ENCODE measurements at places on chromosomes 4 and X.

DNA sequence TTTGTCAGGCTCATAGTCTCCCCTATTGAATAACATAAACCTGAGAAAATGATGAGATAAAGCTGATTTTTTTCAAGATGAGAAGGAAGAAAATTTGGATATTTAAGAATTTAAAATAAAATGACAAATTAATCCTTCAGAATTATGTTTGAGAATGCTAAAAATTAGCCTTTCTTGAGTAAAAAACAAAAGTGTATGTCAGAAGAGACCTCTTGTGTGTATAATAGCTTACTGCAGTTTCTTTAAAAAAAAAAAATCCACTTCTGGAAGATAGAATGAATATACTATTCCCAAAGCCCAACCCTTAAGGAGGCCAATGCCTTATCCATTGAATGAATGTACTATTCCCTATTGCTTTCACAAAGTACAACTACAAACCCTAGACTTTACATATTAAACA, 281.8 kb downstream of the RAPGEF2 start:
- no peak for DNase-seq

GRCh38 chrX:6384921-6385320, 150.0 kb downstream of the VCX3A start:
- DNase-seq = no peak

DNA sequence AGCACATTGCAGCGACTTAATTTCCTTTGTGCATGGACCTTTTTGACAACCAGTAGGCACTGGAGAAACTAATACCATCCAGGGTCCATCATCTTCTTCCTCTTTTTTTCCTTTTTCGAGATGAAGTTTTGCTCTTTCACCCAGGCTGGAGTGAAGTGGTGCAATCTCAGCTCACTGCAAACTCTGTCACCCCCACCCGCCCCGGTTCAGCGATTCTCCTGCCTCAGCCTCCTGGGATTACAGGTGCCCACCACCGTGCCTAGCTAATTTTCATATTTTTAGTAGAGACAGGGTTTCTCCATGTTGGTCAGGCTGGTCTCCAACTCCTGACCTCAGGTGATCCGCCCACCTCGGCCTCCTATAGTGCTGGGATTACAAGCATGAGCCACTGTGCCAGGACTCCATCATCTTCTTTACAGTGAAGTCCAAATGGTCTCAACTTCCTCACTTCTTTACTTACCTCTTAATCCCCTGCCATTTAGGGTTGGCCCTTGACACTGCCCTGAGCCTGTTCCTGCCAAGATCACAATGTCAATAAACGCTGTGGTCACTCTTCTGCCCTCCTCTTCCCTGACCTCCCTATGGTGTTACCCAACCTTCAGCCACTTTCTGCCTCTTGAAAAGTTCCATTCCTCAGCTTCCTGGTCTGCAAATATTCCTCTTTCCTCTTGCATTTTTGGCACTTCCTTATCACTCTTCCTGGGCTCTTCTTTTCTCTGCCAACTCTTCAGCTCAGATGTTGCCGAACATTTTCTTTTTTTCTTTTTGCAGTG, 119.8 kb upstream of the SLC34A2 start:
- no peak for DNase-seq

- no peak for DNase-seq
Observed at GRCh38 chrX:38336538-38337240, 9.4 kb upstream of the RPGR start.

DNA sequence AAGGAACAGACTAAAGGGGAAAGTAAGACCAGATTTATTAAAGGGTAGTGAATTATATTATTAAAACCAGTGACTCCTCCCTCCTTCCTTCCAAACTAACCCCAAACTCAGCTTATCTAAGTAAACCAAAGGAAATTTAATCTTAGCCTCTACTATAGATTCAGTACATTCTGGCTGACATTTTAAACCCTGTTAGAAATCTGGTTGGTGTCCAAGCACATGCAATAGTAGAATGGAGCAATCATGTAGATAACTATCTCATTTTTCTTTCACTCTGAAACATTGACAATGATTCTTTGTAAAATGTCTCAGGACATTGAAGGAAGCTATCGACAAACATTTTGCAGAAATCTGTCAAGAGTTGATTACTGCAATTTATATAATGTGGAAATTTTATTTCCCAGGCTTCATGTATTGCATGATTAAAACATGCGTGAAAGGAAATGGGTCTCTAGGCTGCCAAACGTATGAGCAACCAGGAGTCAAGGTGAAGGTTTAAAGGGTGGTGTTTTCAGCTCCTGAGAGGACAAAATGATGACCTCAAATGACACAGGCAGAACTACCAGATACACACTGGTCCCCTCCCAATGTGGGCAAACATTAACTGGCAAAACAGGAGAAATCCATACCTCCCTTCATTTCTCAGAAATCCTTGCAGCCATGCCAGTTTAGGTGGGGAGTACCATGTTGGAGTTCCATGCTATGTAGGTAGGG, 58.2 kb upstream of the RBM47 start:
- no peak for DNase-seq

DNA sequence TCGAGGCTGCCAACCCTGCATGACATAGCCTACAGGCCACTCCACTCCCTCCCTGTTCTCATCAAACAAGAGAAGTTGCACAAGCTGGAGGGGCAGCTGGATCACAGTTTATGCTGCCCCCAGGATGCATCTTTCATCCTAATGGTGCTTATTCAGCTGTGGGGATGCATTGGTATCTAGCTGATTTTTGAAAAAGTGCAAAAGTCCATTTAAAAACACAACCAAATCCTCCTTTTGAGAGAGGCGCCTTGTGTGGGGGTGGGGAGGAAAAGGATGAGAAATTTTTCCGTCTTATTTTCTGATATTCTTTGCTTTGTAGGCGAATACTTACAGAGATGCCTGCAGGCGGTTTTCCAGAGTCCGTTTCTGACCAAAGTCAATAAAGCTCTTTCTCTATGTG, 276.4 kb upstream of the BOD1L1 start:
- DNase-seq = no peak

DNA sequence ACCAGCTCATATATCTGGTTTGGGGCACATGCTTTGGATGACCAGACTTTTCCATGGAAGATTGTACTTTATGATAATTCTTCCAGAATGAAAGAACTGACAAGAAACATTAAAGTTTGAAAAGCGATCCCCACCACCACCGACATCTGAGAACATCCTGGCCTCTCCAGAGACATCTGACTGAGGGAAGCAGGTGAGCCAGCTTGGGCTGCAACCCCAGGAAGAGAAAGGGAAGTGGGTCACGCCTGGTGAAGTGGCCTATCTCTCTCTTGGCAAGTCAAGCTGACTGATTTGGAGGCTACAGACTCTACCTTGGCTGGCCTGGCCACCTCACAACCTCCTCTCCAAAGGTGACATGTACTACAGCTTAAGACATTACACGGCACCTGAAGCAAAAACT, 20.7 kb downstream of the PARM1 start:
- no peak for DNase-seq

GRCh38 chr4:125849869-125850268, 535.1 kb downstream of the FAT4 start:
- DNase-seq = no peak

DNA sequence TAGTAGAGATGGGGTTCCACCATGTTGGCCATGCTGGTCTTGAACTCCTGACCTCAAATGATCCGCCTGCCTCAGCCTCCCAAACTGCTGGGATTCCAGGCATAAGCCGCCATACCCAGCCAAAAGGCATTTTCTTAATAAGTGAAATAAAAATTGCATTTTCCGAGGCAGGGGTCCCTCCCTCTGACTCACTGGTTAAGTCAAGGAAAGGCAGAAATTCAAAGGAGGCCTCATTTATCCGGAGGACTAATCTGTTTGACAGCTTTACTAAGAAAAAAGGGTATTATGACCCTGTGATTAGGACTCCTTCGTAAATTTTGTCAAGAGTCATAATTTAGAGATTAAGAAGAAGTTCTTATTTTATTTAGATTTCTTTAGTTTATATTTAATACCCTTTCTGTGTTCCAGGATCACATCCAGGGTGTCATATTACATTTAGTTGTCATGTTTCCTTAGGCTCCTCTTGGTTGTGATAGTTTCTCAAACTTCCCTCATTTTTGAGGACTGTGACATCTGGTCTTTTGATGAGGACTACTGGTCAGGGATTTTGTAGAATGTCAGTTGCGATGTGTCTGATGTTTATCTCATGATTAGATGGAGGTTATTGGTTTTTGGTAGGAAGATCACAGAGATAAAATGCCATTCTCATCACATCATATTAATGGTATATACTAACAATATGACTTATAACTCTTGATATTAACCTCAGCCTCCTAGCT, 753.7 kb upstream of the AMOT start:
- DNase-seq = no peak

DNA sequence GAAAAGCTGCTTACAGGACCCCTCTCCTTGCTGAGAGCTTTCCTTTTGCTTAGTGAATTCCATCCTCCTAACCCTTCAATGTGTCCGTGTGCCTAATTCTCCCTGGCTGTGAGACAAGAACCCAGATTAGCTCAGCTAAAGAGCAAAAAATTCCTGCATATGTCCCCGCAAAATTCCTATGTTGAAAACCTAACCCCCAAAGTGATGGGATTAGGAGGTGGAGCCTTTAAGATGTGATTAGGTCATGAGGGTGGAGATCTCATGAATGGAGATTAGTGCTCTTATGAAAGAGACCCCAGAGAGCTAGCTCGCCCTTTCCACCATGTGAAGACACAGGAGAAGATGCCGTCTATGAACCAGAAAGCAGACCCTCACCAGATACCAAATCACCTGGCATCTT, 503.0 kb upstream of the DIAPH2 start:
- no peak for DNase-seq

DNA sequence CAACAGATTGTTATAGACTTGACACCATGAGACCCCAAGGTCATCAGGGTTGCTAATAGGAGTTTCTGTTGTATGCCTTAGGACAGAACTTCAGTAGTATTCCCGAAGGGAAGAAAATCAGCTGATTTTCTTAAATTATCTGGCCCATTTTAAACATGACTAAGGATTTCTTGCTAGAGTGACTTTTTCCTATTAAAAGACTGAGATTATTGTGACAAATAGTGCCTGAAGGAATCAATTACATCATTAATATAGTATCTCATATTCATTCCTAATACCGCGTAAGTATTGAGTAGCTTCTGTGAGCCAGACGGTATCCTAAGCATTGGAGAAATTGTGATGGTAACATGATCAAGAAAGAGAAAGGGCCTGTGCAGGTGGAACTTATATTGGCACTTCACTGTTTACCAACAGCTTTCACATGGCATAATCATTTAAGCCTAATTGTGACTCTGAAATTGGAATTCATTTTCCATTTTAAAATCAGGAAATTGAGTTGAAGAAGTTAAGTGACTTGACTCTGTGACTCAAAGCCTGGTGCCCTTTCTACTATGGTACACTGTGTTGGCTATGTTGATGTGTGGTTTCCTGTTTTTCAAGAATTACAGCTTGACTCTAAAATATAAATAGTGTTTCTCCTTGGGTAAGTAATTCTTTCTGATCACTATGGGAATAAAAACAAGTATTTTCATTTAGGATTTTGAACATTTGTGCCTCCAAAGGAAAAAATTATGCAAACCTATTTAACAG, 4.1 kb downstream of the AFF1 start:
- no peak for DNase-seq

- no peak for DNase-seq
Observed at GRCh38 chrX:56029691-56030090, 202.5 kb upstream of the KLF8 start.

GRCh38 chr4:88964450-88964849, 92.5 kb downstream of the FAM13A start:
- no peak for DNase-seq

- DNase-seq = no peak
Observed at GRCh38 chrX:9003041-9003440, 30.9 kb downstream of the FAM9B start.

- DNase-seq = no peak
Observed at GRCh38 chrX:69149466-69150280, 15.6 kb downstream of the PJA1 start.

- DNase-seq = no peak
Observed at GRCh38 chr4:156512622-156513021, 459.0 kb downstream of the PDGFC start.

DNA sequence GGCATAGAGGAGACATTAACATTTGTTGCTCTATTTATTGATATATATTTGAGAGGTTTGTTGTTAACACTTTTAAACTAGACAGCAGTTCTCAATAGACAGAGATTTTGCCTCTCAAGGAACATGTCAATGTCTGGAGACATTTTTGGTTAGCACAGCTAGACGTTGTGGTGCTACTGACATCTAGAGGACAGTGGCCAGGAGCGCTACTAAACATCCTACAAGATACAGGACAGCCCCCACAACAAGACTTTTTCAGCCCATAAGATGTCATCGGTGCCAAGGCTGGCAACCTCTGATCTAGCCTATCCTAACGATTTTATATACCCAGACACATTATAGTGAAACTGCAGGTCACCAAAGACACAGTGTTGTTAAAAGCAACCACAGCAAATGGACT, 18.4 kb upstream of the CTSO start:
- DNase-seq = no peak

DNA sequence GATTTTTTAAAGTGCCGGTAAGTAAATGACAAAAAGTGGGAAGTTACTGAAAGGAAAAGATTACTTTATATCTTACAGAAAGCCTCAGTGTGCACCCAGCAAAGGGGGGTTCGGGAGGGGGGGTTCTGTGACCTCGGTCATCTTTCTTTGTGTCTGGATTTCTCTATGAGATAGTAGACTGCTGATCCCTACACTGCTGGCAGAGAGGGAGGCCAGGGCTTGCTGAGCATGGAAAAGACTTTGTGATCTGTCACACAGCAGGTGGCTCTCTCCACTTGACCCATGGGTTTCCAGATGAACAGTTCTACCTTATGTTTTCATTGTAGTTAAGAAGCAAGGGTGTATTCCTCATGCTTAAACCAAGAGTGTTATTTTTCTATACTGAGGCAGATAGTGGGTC, 475.6 kb downstream of the PCDH10 start:
- DNase-seq = no peak

- DNase-seq = no peak
Observed at GRCh38 chrX:110245011-110245410, 72.9 kb downstream of the AMMECR1 start.

DNA sequence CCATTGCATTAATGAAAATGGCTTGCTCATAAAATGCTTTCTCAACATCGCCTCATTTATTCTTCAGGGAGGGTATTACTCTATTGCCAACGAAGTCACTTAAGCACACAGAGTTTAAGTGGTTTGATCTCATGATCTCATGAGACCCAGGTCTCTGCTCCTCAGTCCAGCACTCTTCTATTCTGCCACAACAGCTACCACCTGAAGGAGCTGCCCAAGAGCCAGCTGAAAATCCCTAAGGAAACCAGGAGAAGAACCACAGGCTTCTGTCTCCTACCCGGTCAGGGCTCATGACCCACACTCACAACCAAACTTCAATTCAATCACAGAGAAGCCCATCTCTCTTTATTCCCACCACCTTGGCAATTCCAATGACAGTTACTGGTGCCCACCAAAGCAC, 85.5 kb upstream of the GPM6B start:
- DNase-seq = no peak

DNA sequence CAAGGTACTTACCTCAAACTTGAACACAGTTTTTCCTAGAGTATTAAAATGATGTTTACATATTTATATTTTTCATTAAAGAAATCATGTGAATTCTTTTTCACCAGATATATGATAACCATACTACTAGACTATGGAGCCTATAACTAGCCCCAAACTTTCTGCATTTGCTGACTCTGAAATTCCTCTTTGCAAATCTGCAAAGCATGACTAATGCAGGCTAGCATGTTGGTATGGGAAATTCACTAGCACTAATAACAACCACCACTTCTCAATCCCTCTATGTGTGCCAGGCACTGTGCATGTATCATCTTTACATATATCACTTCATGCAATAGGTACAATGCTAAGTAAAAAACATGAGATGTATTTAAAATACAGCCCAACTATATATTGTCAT, 51.1 kb downstream of the SLC10A7 start:
- no peak for DNase-seq

Measured in GDM1 (cell line).